Nasal cavity respiratory epithelium epithelial cell of viscerocranial mucosa (primary cell): ENCODE measurements at places on chromosomes 13 and 19. TPM values are rescaled to one million over a fixed set of nuclear protein-coding genes. Genes with fewer than 3 reads are reported as not detected.

Gene ARRDC5
- total RNA-seq = not detected in 2 replicates

Gene ODAD3
- 0.07 TPM in 1 of 2 replicates, not detected in the other for total RNA-seq

Gene GPR4
- not detected in 2 replicates for total RNA-seq

Gene TCF3
- 82.7 and 196 TPM in 2 replicates for total RNA-seq

Gene LIG1
- 6.5 and 8.2 TPM in 2 replicates for total RNA-seq

Gene ELSPBP1
- not detected in 2 replicates for total RNA-seq

Gene POSTN
- total RNA-seq = 1.0 and 54.7 TPM in 2 replicates

Gene CEACAM5
- 2.4 and 8.3 TPM in 2 replicates for total RNA-seq

Gene CFD
- 4.4 and 6.4 TPM in 2 replicates for total RNA-seq

Gene POU4F1
- under 0.01 TPM in 1 of 2 replicates, not detected in the other for total RNA-seq

Gene BCL3
- total RNA-seq = 2.7 and 21.6 TPM in 2 replicates

Gene SHISA7
- not detected in 2 replicates for total RNA-seq

Gene CYP2F1
- total RNA-seq = not detected in 2 replicates

Gene FPR2
- not detected in 2 replicates for total RNA-seq

Gene ZNF417
- 14.4 and 23.4 TPM in 2 replicates for total RNA-seq

Gene CYP4F2
- total RNA-seq = under 0.01 TPM in 1 of 2 replicates, not detected in the other
